ENCODE measurements at places on chromosomes 4 and X.

DNA sequence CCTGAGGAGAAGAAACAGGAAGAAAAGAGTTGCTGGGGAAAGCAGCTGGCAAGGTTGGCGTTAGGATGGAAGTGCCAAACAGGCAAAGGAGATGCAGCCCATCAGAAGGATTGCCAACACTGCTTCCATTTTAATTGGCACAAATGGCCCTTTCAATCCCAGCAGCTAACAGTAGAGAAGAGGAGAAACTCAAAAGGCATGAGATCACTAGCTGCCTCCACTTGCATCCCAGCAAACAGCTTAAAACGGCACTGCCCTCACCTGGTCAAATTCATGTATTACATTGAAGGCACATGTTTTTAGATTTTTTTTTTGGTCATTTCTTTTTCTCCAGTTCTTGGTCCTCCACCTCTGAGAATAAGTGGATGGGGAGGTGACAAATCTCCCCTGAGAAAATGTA, 14.9 kb upstream of the LOC101059915 start:
- DNase-seq, result no peak

- no peak for DNase-seq
These were observed 136.2 kb downstream of the BTC start for GRCh38 chr4:74658116-74658515.

DNA sequence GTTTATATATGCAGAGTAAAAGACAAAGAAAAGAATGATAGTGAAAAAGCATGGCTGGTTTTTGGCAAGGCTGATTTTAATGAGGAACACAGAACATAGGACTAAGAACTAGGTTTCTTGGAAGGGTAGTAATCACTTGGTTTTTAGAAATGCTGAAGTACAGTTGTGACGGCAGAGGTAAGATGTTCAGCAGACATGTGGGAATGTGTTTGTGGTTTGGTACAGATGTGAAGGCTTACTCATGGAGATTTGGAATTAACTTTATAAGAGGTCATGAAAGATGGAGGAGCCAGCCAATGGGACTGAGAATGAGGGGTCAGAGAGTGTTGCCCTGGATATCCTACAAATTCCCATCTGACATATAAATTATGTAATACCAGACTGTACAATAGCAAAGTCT, 243.6 kb downstream of the NPFFR2 start:
- no peak for DNase-seq

- no peak for DNase-seq
These were observed 52.3 kb downstream of the MEPE start for GRCh38 chr4:87884976-87885549.

DNA sequence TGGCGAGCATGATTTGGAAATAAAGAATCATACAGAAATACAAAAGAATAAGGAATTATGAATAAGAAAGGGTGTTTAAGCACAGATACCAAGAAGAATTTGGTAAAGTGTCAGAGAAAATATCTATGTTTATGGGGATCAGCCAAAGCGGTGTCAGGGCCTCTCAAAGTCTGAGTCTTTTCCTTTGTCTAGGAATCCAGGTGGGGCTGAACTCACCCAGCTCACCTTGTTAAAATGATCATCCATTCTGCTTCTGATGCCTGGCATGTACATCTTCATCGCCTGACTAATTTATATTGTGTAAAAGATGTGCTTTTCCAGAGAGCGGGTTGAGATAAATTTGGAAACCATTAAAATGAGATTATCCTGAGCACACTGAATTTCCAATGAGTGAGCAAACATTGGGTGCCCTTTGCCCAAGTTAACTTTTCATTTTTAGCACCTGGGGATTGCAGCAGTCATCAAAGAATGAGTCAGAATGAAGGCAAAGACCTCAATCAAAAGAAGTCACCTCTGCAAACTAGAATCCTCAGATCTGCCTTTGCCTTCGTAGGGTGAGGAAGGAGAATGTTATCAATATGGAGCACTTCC, 141.9 kb upstream of the ANXA3 start:
- DNase-seq, result no peak

- no peak for DNase-seq
These were observed 7.1 kb upstream of the CLNK start for GRCh38 chr4:10691651-10692050.

DNA sequence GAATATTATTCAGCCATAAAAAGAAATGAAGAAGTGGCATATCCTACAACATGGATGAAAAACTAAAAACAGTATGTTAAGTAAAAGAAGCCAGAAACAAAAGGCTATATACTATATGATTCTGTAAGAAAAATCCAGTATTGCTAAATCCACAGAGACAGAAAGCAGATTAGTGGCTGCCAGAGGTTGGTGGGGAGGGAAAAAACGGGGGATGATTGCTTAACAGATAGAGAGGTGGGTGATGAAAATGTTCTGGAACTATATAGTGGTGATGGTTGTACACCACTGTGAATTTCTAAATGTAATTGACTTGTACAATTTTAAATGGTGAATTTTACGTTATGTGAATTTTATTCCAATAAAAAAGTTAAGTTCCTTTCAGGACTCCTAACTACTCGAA, 157.6 kb upstream of the SH3RF1 start:
- no peak for DNase-seq

DNA sequence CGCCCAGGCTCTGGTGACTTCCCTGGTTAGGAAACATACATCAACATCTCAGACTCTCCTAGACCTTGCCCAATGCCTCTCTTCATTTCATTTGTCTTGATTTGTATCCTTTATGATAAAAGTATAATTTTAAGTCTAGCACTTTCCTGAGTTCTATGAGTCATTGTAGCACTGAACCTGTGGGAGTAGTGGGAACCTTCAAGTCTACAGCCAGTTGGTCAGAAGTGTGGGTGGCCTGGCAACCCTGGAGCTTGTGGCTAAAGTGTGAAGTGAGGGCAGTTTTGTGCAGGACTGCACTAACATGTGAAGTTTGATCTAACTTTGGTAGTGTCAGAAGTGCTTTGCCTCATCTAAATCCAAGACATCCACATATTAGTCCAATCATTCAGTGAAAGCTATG, 259.3 kb upstream of the IGFBP7 start:
- DNase-seq, result no peak

DNA sequence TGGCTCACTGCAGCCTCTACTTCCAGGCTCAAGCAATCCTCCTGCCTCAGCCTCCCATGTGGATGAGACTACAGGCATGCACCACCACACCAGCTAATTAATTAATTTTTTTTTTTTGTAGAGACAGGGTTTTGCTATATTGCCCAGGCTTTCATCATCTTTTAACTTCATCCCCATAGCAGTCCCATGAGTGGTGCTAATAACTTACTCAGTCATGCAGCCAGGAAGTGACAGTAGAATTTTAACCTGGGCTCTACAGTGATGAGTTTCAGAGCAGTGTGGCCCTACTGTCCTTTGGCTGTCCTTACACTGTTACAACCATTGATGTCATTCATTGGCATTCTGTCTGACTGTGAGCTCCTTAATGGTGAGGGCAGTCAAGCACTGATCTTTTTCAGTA, 3.9 kb upstream of the OCIAD2 start:
- no peak for DNase-seq
